ENCODE measurements at places on chromosomes 11 and 22.

DNA sequence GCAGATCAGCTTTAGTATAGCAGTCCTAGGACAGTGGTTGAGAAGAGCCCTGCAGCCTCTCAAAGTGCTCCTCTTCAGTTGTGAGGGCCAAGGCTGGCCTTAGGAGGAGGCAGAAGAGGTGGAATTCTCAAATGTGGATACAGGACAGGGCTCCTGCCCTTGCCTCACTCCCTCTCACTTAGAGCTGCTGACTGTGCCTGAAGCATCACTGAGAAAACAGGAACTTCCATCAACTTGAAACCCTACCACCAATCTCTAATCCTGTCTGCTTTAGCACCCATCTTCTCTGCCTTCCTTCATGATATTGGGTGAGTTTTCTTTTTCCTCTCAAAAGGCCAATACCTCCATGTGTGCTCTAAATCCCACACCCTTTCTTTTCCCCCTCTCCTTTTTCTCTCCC is 14.4 kb upstream of the UCP3 start:
- no peak for DNase-seq

DNA sequence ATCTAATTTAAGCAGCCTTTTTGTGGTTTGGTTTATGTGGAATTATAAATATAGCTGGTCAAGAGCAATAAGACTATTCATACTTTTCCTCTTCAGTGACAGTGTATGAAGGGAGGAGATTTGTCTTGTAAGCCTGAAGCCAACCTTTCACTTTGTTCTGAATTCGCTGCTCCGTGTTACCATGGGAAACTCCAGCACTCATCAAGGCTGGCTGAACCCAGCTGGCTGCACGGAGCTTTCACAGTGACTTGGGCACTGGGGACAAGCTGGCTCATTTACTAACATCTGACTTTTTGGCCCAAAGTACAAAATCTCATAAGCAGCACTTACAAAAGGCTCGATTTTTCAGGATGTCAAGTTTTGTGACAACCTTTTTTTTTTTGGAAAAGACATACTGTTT is 120.4 kb upstream of the GRIA4 start:
- DNase-seq, result no peak

- peak; percentile 83 for DNase-seq
These were observed 29.0 kb upstream of the API5 start for GRCh38 chr11:43282607-43283440.

GRCh38 chr22:39534092-39534506 is 1.6 kb upstream of the RPS19BP1 start:
- DNase-seq, result no peak

DNA sequence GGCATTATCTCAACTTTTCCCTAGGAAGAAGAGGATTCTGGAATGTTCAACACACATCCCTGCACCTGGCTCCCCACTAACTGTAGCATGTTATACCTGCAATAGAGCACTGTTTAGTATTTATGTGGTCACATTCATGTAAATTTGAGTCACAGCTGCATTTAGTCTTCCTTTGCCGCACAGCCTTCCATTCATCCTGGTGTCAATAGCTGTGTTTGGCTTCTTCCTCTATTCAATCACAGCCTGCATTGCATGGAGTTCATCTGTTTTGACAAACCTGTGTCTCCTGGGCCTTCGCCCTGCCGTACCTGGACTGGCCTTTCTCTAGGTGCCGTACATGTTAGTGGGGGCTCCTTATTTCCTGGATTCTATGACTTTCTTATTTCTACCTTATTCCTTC is 4.1 kb upstream of the C22orf39 start:
- DNase-seq, result no peak

DNA sequence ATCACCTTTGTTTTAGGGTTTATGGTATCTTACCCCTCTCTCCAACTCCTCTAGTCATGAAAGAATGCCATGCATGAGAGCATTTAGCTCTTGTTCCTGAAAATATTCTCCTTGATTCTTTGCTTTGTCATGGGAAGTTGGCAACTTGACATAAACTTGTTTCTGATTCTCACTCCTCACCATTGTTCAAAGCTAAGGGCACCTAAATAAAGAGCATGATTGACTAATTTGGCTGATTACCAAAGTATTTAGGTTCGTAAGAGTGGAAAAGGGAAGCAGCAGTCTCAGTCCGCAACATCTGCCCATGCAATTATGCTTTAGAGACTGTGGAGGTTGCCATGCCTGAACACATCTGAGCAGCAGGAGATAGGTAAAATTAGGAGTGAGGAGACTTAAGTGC is 26.4 kb downstream of the OR52K1 start:
- DNase-seq, result no peak

DNA sequence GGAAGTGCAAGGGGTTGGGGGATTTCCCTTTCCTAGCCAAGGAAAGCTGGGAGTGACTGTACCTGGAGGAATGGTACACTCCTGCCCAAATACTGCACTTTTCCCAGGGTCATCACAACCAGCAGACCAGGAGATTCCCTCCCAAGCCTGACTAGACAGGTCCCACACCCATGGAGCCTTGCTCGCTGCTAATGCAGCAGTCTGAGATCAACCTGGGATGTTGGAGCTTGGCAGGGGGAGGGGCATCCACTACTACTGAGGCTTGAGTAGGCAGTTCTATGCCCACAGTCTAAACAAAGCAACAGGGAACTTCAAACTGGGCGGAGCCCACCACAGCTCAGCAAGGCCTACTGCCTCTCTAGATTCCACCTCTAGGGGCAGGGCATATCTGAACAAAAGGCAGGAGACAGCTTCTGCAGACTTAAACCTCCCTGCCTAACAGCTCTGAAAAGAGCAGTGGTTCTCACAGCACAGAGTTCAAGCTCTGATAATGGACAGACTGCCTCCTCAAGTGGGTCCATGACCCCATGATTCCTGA is 58.5 kb downstream of the SLC22A9 start:
- DNase-seq, result no peak

GRCh38 chr11:74677131-74677530 is 54.1 kb downstream of the CHRDL2 start:
- DNase-seq, result no peak

DNA sequence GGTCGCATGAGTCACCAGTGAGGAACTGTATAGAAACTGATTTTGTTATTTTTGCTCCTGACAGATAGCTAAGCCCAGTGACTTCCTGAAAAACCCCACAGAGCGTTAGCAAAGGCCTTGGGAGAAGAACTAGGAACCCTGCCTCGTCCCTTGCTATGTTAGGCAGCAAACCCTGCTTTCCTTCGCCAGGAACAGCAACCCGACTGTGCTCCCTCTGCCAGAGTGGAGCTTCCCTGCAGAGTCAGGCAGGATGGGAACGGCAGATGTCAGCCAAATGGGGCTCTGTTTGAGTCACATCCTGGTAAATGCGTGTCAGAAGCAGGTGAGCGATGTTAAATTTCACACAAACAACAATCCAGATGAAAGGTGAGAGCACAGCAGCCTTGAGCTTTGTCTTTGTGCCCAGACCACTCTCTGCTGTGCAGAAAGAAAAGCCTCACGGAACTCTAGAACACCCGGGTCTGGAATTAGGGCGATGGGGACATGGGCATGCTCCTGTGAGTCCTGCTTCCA is 186.6 kb downstream of the ADAMTS15 start:
- no peak for DNase-seq

DNA sequence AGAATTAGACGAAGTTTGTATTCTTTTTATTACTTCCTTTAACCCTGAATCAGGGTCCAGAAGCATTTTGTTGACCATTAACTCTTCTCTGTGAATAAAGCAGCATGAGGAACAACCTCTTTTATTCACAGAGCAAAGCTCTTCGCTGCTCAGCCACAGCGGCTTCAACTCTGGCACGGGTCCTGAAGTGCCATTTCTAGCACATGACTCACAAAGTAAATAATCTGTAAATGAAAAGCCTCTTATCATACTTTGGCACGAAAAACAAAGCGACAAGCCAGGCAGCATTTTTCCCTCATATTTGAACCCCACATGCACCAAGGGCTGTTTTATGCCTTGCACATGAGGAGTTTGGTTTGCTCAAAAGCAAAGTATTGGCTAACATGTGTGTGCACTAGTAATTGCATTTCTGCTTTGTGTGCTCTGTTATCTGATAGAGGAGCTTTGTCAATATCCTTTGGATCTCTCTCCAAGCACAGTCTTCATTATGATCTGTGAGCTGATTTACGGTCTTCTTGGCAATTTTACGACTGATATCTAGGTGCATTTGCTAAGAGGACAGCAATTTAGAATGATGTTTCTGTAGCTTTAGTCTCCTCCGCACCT is 33.0 kb upstream of the APOBEC3A start:
- DNase-seq, result no peak

DNA sequence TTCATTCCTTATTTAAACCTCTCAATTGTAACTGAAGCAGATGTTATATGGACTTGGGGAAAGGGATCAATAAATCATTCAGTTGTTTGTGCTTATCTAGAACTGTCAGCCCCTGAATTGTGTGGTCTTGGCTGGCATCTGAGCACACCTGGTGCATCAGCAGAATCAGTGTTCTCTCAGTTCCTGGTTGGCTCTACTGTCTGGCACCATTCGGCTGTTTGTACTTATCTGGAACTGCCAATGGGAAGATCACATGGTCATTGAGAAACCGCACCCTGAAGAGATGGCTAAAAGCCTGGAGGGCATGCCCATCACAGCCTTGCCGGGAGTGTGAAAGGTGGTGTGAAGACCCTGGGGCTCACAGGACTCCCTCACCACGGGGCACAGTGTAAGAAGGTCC is 37.1 kb upstream of the EHF start:
- DNase-seq, result no peak

DNA sequence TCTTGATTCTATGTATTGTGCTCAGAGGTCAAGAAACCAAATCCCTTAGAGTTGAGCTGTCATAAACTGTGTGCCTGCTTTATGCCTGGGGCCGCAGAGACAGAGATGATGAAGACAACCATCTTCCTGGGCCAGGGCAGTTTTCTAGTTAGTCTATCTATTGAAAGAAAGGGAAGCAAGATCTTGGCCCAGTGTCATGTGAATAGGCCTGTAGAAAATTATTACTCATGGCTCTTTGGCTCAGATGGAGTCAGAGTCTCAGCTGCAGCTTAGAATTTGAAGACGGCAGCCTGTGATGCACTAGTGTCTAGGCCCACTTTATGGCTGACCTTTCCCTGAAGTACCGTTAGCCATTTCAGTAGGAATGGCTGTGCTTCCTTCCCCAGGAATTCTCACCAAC is 112.0 kb downstream of the DBX1 start:
- no peak for DNase-seq

DNA sequence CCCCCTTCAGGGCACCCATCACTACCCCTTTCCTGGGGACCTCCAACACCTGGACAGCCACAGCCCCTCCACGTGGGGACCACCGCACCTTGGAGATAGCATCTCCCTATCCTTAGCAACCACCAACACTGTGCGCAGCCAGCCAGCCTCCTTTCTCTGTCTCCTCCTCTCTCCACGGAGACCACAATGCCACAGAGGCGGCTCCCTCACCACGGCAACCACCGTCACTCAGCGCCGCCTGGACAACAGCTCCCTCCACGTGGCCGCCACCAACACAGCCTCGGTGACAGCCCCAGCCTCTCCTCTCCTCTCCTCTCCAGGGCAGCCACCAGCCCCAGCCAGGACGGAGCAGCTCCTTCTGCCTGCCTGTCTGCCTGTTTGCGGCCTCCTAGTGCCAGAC is 10.5 kb downstream of the ELFN2 start:
- no peak for DNase-seq

- DNase-seq, result no peak
These were observed 18.6 kb downstream of the CWC15 start for GRCh38 chr11:94954753-94955152.

- no peak for DNase-seq
These were observed 1.3 kb downstream of the FAM181B start for GRCh38 chr11:82732348-82732733.

Measured in Karpas-422 (cell line).